ENCODE measurements at places on chromosomes 11 and 22. TPM values are rescaled to one million over a fixed set of nuclear protein-coding genes. Genes with fewer than 3 reads are reported as not detected.

The UCP3 gene
- polyA plus RNA-seq = 0.83 TPM

The KCTD14 gene
- 0.49 TPM for polyA plus RNA-seq

The LRRC74B gene
- not detected for polyA plus RNA-seq

The CDHR5 gene
- polyA plus RNA-seq = not detected

The CTSF gene
- polyA plus RNA-seq = 17.1 TPM

The DCDC1 gene
- polyA plus RNA-seq = not detected

The MUC2 gene
- not detected for polyA plus RNA-seq

The MMP3 gene
- polyA plus RNA-seq = not detected

The MOGAT2 gene
- not detected for polyA plus RNA-seq

The MMP8 gene
- 0.13 TPM for polyA plus RNA-seq

The DBX1 gene
- polyA plus RNA-seq = not detected

The FXYD2 gene
- polyA plus RNA-seq = 6.0 TPM

The TSSK2 gene
- 0.14 TPM for polyA plus RNA-seq

The OOSP3 gene
- not detected for polyA plus RNA-seq

The ASCC2 gene
- polyA plus RNA-seq = 87.0 TPM

The PIH1D2 gene
- polyA plus RNA-seq = 1.0 TPM

The NCF4 gene
- polyA plus RNA-seq = 4.6 TPM

The HBB gene
- polyA plus RNA-seq = 39.1 TPM

The FLRT1 gene
- polyA plus RNA-seq = 0.22 TPM

The SSH3 gene
- 15.5 TPM for polyA plus RNA-seq

The PRAME gene
- polyA plus RNA-seq = not detected

Measured in heart right ventricle (tissue), 16 donors.